ENCODE measurements at places on chromosomes 7 and 10.

GRCh38 chr10:102616066-102616770, 28.1 kb upstream of the TRIM8 start:
- DNase-seq = no peak

GRCh38 chr7:134720091-134720935, 59.1 kb upstream of the CALD1 start:
- no peak for DNase-seq

- DNase-seq = no peak
Measured at GRCh38 chr7:119374436-119374835, 898.5 kb upstream of the KCND2 start.

- no peak for DNase-seq
Measured at GRCh38 chr10:105195831-105196230, 554.7 kb downstream of the SORCS3 start.

GRCh38 chr10:124172181-124172916, 79.0 kb upstream of the CHST15 start:
- no peak for DNase-seq

DNA sequence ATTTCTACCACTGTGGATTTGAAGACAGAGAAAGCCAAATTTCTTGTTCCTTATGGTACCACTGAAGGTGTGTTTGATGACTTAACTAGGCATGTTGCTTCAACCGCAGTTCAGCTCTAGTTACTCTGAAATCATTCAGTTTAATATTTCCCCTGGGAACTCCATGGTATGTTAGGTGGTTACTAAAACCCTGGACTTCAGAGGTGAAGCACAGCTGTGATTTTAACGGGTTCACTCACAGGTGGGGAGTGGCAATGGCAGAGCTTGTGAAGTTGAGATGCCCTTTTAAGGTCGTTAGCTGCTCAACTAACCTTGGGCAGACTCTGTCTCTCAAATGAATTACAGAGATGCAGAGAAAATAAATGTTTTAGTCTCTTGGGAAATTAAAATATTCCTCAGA, 163.6 kb upstream of the PHYHIPL start:
- DNase-seq = no peak

GRCh38 chr10:97531401-97531986, 32.8 kb downstream of the UBTD1 start:
- DNase-seq = no peak

- DNase-seq = no peak
Measured at GRCh38 chr10:64505501-64505900, 984.3 kb downstream of the REEP3 start.

DNA sequence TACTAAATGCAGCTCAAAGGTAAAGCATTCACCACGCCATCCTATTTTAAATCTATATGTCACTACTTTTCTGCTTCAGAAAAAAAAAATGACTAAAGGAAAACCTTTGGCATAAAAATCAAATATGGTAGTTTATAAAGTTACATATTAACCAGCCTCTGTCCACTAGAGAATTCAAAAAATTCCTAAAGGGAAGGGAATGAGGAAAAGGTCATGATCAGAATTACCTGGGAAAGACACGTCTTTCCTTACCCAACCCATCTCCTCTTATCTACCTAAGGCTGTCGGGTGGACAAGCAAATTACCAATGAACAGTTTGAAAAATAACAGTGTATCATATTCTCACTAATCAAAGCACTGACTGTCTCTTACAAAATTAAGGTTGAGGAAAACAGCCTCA, 100.7 kb upstream of the TMEM106B start:
- DNase-seq = no peak

GRCh38 chr7:47669178-47669891, 87.4 kb upstream of the TNS3 start:
- no peak for DNase-seq

- DNase-seq = no peak
Measured at GRCh38 chr10:122348512-122348911, 26.0 kb upstream of the PLEKHA1 start.

GRCh38 chr10:99530108-99531025, 2.4 kb upstream of the NKX2-3 start:
- no peak for DNase-seq

DNA sequence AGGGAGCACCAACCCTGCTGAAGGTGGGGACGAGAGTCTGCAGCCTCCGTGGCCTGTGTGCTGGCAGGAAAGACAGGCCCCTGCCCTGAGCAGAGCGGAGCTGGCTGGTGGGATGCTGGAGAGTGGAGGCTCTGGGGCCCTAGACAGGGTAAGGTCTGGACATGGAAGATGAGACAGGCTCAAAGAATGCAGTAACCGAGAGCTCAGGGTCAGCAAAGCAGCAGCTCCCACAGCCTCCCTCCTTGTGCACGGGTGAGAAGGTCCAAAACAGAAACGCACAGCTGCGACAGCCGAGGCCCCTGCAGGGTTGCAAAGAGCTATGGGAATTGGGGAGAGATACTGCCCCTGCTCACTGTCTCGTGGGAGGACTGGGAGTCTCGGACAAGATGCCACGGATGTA, 80.5 kb downstream of the TNS3 start:
- DNase-seq = no peak
